ENCODE measurements at places on chromosomes 4 and X. TPM values are rescaled to one million over a fixed set of nuclear protein-coding genes. Genes with fewer than 3 reads are reported as not detected.

DNA sequence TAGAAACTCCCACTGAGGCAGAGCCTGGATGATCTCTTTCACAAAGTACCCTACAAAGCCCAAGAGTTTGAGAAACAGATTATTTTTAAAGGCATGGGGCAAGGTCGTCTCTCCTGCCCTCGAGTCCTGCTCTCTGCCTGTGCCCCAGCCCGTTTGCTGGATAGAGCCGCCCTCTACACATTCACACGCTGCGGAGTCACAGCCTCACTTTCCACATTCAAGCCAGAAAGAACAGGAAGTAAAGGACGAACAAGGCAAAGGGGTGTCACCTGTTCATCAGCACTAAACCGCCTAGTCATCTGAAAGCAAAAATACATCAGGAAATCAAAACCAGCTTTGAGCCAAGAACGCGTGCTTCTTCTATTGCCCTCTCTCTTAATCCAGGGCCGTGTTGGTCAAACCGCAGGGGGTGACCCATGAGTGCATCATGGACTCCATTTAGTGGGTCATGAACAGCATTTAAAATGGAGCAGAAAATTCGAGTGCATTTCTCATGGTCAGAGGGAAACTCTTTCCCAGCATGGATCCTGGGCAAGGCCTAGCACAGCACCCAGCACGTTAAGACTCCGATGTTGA, 83.4 kb downstream of the PHKA2 start:
- no peak overlapping the region for H3K27ac ChIP-seq
- peaks cover 7% of the 10 kb centered on the region for H3K36me3 ChIP-seq
- H3K4me3 ChIP-seq, result no peak overlapping the region

- H3K36me3 ChIP-seq, result no peaks in the 10 kb centered on the region
- no peaks in the 10 kb centered on the region for H3K4me1 ChIP-seq
- H3K27me3 ChIP-seq, result no peaks in the 10 kb centered on the region
- no peak overlapping the region for H3K27ac ChIP-seq
- DNase-seq, result no peak
Observed at GRCh38 chr4:104429150-104429741, 65.4 kb downstream of the CXXC4 start.

DNA sequence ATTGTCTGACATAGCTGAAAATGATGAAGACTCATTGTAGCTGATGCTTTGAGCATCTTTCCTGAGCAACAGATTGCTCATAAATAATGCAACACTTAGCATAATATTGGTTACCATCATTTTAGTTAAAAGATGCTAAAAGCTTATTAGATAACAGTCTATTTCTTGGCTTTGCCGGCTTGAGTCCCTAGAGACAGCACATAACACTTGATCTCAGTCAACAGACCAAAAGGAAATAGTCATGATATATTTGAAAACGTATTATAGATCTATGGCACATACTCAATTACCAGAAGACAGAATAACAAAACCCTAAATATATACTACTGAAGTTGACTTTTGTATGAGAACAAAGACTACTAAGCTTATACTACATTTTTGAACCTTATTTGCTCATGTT, 846.7 kb upstream of the EPHA5 start:
- no peaks in the 10 kb centered on the region for H3K36me3 ChIP-seq
- H3K27me3 ChIP-seq, result no peaks in the 10 kb centered on the region
- no peak overlapping the region for H3K4me3 ChIP-seq

DNA sequence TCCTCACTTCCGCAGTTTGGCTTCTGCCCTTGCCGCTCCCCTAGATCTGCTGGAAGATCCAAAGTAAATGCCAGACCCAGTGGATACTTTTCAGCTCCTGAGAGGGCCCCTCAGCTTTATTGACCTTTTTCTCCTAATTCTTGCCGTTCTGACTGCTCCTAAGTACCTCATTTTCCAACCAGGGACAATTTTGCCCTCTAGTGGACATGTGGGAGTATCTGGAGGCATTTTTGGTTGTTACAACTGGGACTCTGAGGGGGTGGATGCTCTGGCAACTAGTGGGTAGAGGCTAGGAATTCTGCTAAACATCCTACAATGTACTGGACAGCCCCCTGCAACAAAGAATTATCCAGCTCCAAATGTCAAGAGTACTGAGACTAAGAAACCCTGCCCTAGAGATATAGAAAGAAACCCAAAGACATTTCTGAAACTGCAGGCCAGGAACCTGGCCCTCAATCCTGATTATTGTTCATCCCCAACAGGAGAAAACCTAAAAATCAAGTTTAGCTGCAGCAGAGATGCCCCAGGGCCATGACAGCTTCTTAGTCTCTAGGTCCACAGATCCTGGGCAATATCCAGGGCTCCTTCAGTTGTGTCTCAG, 3.4 kb downstream of the TEX13B start:
- H3K4me3 ChIP-seq, result no peak overlapping the region
- H3K27ac ChIP-seq, result no peak overlapping the region
- H3K4me1 ChIP-seq, result no peaks in the 10 kb centered on the region
- H3K36me3 ChIP-seq, result no peaks in the 10 kb centered on the region
- no peak for DNase-seq
- no peaks in the 10 kb centered on the region for H3K27me3 ChIP-seq

- no peaks in the 10 kb centered on the region for H3K36me3 ChIP-seq
- DNase-seq, result no peak
- H3K27me3 ChIP-seq, result no peaks in the 10 kb centered on the region
- H3K4me3 ChIP-seq, result no peak overlapping the region
- no peaks in the 10 kb centered on the region for H3K4me1 ChIP-seq
Observed at GRCh38 chr4:68570122-68570507, 6.0 kb downstream of the UGT2B17 start.

GRCh38 chr4:13169731-13170525, 314.2 kb downstream of the RAB28 start:
- DNase-seq, result no peak
- H3K4me1 ChIP-seq, result no peaks in the 10 kb centered on the region
- no peak overlapping the region for H3K27ac ChIP-seq
- H3K4me3 ChIP-seq, result no peak overlapping the region
- no peaks in the 10 kb centered on the region for H3K36me3 ChIP-seq

The DUSP21 gene
- not detected for total RNA-seq

- no peak overlapping the region for H3K27ac ChIP-seq
- no peaks in the 10 kb centered on the region for H3K27me3 ChIP-seq
- H3K4me3 ChIP-seq, result no peak overlapping the region
- H3K4me1 ChIP-seq, result no peaks in the 10 kb centered on the region
- H3K36me3 ChIP-seq, result no peaks in the 10 kb centered on the region
Observed at GRCh38 chr4:36823199-36823967, 421.2 kb upstream of the NWD2 start.

The TLR7 gene
- total RNA-seq, result not detected

GRCh38 chrX:69289046-69289792, 124.0 kb upstream of the PJA1 start:
- H3K27ac ChIP-seq, result no peak overlapping the region
- no peak for DNase-seq
- H3K4me1 ChIP-seq, result peaks cover 9% of the 10 kb centered on the region
- H3K4me3 ChIP-seq, result no peak overlapping the region
- H3K27me3 ChIP-seq, result no peaks in the 10 kb centered on the region

- no peak for DNase-seq
- no peaks in the 10 kb centered on the region for H3K4me1 ChIP-seq
- H3K27me3 ChIP-seq, result no peaks in the 10 kb centered on the region
- no peak overlapping the region for H3K4me3 ChIP-seq
Observed at GRCh38 chr4:52201715-52202114, 150.6 kb downstream of the SPATA18 start.

DNA sequence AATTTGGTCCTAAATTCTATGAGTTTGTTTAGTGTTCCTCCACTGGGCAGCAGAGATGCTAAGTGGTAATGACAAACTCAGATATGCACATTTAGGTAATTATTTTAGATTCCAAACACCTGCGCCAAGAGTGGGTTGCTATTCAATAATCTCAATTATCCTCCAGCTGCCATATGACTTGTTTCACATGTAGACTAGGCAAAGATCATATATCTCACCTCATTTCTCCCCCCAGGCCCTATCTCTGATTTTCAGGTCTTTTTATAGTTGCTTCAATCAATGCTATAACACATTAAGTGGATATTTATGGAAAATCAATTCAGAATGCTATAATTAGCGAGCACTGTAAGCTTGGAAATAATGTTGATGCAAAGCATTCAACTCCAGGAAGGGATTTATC, 217.6 kb downstream of the KCTD8 start:
- no peaks in the 10 kb centered on the region for H3K4me1 ChIP-seq
- H3K36me3 ChIP-seq, result no peaks in the 10 kb centered on the region
- no peaks in the 10 kb centered on the region for H3K27me3 ChIP-seq
- no peak for DNase-seq
- no peak overlapping the region for H3K27ac ChIP-seq
- H3K4me3 ChIP-seq, result no peak overlapping the region

DNA sequence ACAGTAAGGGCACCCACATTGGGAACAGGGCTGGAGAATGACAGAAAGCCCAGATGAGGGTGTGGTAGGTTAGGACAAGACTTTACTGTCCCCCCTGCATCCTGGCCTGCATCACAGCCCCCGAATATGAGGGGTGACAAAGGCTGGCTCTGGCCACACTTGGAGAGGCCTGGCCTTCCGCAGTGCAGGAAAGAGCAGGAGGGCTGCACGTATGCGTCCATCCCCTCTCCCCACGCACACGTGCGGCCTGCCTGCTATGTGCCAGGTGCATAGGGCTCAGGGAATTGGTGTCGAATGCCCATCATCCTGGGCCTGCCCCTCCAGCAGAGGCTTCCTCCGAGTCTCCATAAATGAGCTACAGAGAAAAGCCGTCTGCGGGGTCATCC, 80.5 kb downstream of the ABLIM2 start:
- H3K27me3 ChIP-seq, result no peaks in the 10 kb centered on the region
- no peak for DNase-seq
- H3K27ac ChIP-seq, result no peak overlapping the region
- H3K36me3 ChIP-seq, result no peaks in the 10 kb centered on the region
- H3K4me3 ChIP-seq, result no peak overlapping the region

- no peak overlapping the region for H3K27ac ChIP-seq
- no peak overlapping the region for H3K4me3 ChIP-seq
- DNase-seq, result no peak
- no peaks in the 10 kb centered on the region for H3K4me1 ChIP-seq
Observed at GRCh38 chrX:120357186-120357585, 4.7 kb upstream of the ATP1B4 start.

The KCNE5 gene
- total RNA-seq, result not detected

The NOP14 gene
- total RNA-seq, result 25.8 TPM

The RPL10 gene
- 4,192 TPM for total RNA-seq

DNA sequence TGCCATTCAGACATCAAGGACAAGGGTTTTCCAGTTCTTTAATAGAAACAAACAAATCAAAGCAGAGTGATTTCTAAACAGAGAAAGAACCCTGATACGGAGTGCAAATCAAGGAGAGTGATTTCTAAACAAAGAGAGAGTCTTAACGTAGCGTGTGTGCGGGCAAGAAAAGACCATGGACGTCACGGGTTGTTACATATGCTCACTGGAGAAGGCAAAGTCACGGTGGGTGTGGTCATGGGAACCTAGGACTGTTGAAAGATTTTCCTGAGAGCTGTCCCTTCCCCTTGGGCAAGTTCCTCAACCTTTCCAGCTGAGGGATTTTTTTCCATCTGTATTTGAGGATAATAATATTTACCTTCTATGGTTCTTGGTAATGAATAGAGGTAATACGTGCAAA, 95.0 kb upstream of the SLC34A2 start:
- H3K36me3 ChIP-seq, result no peaks in the 10 kb centered on the region
- no peak for DNase-seq
- no peaks in the 10 kb centered on the region for H3K27me3 ChIP-seq
- H3K27ac ChIP-seq, result no peak overlapping the region
- no peak overlapping the region for H3K4me3 ChIP-seq
- no peaks in the 10 kb centered on the region for H3K4me1 ChIP-seq

The FGA gene
- not detected for total RNA-seq

DNA sequence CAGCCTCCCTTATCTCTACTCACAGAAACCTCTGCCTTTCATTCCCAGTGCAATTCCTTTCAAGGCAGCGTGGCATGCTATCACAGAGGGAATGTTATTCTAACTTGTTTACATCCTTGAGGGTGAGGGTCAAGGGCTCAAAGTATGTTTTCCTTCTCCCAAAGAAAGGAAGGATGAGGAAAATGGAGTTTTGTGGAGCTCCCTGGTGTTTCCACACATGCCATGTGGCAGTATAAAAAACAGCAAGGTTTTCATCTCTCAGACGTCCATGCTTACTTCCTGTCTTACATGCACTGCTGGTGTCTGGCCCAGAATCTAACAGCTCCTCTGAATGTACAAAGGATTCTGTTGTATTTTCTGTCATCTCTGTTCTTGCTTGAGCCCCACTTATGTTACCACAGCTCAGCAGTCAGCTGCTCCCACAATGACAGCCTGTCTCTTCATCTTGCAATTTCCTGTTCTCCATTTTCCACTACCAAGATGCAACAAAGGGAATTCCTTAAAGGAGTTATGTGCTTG, 128.0 kb downstream of the SNCA start:
- no peaks in the 10 kb centered on the region for H3K27me3 ChIP-seq
- no peaks in the 10 kb centered on the region for H3K4me1 ChIP-seq
- H3K27ac ChIP-seq, result no peak overlapping the region
- no peak overlapping the region for H3K4me3 ChIP-seq

The PLXNB3 gene
- 0.52 TPM for total RNA-seq

The LRIT3 gene
- 0.25 TPM for total RNA-seq

The APLN gene
- total RNA-seq, result not detected

The MMAA gene
- total RNA-seq, result 14.7 TPM

The ABCG2 gene
- total RNA-seq, result 0.54 TPM

The CTSO gene
- total RNA-seq, result 9.5 TPM

The F11 gene
- total RNA-seq, result not detected

DNA sequence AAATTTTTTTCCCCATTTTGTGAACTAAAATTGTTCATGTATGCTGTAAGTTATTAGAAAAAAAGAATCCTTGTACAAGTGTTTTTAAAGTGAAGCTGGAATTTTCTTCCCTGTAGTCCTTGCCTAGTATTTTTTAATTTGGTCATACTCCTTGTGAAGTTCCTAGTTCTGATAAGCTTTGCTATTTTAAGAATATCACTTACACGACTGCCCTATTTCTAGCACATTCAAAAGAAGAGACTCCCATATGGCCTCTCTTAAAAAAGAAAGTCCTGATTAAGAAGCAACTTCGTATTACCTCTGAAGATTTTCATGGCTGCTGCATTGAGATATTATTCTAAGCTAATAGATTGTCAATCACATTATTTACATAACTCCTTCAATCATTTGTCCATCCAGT, 87.2 kb downstream of the KLHL8 start:
- H3K27me3 ChIP-seq, result no peaks in the 10 kb centered on the region
- H3K36me3 ChIP-seq, result peaks cover 94% of the 10 kb centered on the region
- no peaks in the 10 kb centered on the region for H3K4me1 ChIP-seq

DNA sequence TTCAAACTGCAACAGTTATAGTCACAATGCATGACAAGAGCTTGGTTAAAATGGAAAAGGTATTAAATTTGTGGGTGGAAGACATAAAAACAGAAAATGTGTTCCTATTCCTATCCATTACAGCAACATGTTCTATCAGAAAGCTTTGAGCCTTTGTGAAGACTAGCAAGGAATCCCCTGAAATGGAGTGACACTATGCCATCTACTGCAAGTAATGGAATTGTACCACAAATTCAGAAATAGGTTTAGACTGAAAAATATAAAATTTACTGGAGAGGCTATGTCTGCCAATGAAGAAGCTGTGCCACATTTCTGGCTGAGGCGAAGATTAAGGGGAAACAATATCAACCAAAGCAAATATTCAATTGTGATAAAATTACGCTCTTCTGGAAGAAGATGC, 247.9 kb downstream of the ADAM29 start:
- no peaks in the 10 kb centered on the region for H3K36me3 ChIP-seq
- no peak for DNase-seq

The GAB3 gene
- total RNA-seq, result 6.0 TPM

GRCh38 chrX:24399550-24399949, 39.1 kb downstream of the SUPT20HL1 start:
- no peak overlapping the region for H3K4me3 ChIP-seq
- no peaks in the 10 kb centered on the region for H3K36me3 ChIP-seq
- no peaks in the 10 kb centered on the region for H3K4me1 ChIP-seq
- H3K27ac ChIP-seq, result no peak overlapping the region
- no peak for DNase-seq

The SLC4A4 gene
- not detected for total RNA-seq

The GATA1 gene
- 0.67 TPM for total RNA-seq
